ENCODE measurements at places on chromosomes 6 and 20. TPM values are rescaled to one million over a fixed set of nuclear protein-coding genes. Genes with fewer than 3 reads are reported as not detected.

DNA sequence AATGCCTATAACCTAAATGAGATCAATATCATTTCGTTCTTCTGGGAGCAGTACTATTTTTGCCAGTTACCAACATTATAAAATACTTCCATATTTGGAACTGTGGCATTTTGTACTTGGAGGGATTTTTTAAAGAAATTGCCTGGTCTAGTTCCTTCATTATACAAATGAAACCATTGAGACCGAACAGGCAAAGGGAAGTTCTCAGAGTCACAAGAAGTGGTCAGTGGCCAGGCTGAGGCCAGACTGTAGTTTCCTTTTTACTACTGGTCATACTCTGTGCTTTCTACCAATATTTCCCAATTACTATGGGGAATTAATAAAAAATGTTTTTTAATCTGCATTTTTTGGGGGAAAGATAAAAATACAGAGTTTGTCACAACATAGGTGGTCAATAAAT lies 332.0 kb downstream of the NRN1 start:
- DNase-seq = no peak

- DNase-seq = no peak
Measured at GRCh38 chr6:145714731-145715130, 20.6 kb downstream of the EPM2A start.

- DNase-seq = no peak
Measured at GRCh38 chr6:148565321-148565926, 181.4 kb upstream of the UST start.

The SRMS gene
- total RNA-seq = 0.70 TPM

The PACSIN1 gene
- total RNA-seq = 7.0 TPM

- no peak for DNase-seq
Measured at GRCh38 chr20:47295921-47296426, 60.5 kb downstream of the ZMYND8 start.

Data from H9 (cell line).